ENCODE measurements at places on chromosomes 2 and 18.

DNA sequence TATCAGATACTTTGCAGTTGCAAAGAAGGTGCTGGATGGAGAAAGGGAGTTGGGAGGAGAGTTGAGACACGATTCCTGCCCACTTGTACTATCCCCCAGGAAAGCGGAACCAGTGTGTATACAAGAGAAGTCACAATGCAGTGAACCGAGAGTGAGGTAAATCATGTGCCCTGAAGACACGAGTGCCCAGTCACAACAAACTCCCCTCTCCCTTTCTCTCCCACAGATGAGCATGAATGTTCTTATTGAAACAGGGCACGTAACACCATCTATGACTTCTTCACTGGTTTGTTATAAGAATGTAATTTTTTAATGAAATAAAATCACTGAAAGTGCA, 155.7 kb downstream of the IRS1 start:
- DNase-seq: no peak

DNA sequence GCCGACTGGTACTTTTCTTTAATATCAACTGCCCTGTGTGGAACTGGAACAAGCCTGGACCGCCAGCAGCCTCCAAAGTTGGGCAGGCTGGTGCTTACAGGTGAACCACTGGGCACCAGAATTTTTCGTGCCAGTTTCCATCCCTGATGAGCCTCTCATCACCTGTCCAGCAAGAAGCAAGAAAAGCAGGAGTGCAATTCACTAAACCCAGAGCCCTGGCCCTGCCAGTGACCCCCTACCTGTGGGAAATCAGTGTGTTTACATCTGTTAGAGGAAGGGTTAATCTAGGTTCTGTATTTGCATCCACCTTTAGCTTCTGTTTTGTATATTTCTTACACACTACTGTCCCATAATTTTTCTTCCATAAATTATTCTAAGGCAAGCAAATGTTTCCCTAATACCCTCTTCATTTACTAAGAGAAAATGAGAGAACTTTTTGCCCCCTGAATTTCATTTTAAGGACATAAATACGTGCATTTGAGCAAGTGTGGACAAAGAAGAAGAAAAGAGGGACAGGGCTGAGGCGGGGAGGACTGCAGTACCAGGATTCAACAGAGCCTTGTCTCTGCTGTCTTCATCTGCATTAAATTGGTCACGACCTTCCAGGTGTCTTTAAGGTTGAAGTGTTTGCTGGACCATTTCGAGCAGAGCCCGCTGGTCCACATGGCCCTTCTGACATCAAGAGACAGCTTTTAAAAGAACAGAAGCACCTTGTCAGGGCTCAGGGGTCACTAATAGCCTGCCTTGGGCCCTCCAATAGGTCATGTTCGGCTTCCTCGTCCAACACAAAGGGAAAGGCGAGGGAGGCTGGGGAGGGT, 763.1 kb downstream of the BCL11A start:
- peak; percentile 13 for DNase-seq

- DNase-seq: no peak
Measured at GRCh38 chr2:151991010-151991409, 107.8 kb downstream of the CACNB4 start.

GRCh38 chr2:46232860-46233259, 64.3 kb upstream of the EPAS1 start:
- DNase-seq: no peak

GRCh38 chr2:60759654-60760053, 3.6 kb downstream of the PAPOLG start:
- no peak for DNase-seq

DNA sequence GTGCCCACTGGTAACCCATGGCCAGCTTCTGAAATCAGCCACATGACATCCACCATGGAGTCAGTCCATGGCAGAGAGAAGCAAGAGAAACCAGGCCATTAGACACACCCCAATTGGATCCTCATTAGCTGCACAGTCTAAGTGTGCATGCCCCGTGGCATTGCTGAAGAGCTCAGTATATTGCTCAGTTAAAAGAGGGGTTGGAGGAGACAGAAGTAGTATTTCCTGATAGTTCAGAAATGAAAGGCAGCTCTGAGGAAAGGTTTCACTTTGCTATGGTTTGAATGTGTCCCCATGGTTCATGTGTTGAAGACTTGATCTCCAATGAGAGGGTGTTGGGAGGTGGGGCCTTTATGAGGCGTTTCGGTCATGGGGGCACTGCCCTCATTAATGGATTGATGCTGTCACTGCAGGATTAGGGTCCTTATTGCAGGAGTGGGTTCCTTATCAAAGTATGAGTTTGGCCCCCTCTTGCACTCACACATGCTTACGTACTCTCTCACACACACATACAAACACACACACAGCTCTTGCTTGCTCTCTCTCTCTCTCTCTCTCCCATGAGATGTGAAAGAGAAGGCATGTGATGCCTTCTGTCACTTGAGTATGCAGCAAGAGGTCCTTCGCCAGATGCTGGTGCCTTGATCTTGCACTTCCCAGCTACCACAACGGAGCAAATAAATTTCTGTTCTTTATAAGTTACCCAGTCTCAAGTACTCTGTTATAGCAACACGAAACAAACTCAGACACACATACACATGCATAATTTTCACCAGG, 58.0 kb downstream of the TMEM163 start:
- DNase-seq: no peak

DNA sequence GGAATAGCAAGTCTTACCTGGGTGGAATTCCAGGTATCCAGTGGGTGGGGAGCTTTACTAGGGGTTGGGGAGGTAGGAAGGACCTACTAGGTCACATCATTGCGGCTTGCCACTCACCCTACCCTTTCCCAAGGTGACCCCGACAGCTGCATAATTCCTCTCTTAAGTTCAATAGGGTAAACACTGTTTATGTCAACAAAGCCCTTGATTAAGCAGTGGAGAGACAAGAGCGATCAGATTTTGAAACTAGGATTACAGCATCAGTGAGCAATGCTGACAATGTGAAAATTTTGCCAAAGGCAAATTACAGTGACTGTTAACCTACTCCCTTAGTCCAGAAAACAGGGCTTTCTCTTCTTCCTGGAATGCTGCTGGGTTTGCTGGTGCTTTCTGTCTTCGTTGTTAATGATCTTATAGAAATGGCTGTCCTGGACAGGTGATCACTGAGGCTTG, 14.5 kb downstream of the SLC19A3 start:
- DNase-seq: no peak

DNA sequence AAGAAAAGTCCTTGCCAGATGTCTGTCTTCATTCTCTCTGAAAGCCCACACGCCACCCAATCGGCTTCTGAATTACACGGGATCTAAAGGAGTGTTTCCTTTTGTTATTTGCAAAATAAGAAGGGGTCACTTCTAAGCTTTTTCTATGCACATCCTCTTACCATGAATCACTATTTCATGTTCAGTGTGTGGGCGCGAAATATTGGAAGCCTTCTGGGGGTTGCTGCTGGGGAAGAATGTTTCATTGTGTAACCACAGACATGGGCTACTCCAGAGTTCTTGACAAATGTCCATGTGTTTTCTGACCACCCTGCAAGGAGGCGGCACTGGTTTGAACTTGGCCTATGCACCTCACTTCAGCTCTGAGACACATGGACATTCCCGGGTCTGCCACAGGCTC, 133.6 kb upstream of the APCDD1 start:
- DNase-seq: no peak

DNA sequence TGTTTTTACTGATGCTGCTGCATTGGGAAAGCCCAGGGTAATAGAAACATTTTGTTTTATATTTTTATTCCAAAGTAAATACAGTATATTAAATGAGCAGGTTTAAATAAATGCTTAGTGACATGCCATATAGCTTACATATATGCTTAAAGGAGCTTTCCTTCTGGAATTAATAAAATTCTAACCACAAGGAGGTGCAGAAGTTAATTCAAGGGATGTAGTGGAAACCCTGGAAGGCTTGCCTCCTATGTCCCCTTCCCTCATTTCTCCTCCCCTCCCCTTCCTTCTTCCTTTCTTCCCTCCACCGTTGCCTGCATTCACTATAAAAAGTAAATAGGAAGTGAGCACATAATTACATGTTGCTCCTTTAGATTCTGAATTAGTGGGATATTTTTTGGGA, 96.3 kb downstream of the UBE2E3 start:
- DNase-seq: no peak

- no peak for DNase-seq
Measured at GRCh38 chr2:226794751-226795171, 4.9 kb downstream of the IRS1 start.

- DNase-seq: no peak
Measured at GRCh38 chr2:219199470-219200211, 6.9 kb upstream of the ZFAND2B start.

DNA sequence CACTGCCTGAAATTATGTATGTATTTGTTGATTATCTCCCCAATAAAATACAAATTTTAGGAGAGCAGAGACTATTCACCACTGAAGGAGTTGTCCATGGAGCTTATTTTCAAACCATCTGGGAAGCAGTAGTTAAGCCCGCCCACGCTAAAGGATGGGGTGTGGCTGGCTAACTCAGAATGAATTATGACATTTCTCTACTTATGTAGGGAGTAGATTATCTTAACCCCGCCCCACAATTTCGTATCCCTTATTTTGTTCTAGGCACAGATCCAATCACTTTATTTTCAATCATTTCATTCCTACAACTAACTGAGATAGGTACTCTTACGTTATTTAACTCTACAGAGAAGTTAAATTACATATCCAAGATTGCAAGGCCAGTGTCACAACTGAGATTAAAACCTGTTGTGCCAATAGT, 1.4 kb upstream of the LAPTM4A start:
- peak; percentile 46 for DNase-seq

DNA sequence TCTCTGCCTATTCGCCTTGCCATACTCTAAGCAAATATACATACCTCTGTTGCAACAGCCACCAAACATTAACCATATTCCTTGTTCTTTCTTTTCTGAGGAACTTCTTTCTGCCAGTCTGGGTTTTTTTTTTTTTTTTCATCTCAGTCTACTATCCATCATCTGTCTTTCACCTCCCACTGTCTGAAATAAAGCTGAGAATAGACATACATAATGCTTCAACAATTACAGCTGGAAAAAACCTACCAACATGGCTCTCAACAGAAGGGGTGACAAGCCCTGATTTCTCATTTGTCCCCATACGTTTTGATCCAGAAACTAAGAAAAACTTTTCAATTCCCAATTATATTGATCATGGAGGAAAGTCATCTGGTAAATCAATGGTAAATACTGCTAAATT, 728.8 kb upstream of the POU3F3 start:
- DNase-seq: no peak

- no peak for DNase-seq
Measured at GRCh38 chr2:46269001-46269400, 28.2 kb upstream of the EPAS1 start.

- no peak for DNase-seq
Measured at GRCh38 chr2:102147935-102148334, 5.4 kb downstream of the IL1R1 start.

GRCh38 chr18:33839452-33840211, 261.6 kb downstream of the ASXL3 start:
- peak; percentile 95 for DNase-seq

GRCh38 chr2:1862608-1863280, 118.4 kb upstream of the PXDN start:
- no peak for DNase-seq

DNA sequence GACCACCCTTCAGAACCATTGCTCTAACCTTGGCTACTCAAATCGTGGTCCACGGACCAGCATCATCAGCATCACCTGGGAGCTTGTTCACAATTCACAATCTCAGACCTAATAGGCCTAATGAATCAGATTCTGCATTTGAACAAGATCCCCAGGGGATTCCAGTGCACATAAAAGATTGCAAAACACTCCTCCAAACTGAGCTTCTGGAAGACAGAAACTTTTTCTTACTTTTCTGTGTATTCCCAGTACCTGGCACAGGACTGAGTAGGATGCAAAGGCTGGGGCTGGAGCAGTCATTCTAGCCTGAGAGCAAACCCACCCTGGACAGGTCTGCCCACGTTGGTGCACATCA, 115.1 kb upstream of the COPS8 start:
- DNase-seq: no peak

DNA sequence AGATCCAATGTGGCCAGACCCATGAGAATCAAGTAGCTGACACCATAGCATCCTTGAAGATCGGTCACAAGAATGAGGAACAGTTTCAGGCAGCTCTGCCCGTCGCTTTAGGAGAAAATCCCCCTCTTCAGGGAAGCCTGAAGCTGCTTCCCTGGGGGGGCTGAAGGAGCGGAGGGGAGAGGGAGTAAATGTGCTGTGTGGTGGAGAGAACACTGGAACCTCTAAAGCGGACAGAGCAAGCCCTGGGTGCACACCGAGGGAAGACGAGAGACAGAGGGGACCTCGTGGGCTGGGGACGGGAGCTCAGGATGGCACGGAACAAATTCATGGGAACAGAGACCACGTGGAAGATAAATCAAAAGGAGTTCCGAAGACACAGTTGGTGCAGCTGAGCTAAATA, 154.3 kb downstream of the NDUFA10 start:
- no peak for DNase-seq

DNA sequence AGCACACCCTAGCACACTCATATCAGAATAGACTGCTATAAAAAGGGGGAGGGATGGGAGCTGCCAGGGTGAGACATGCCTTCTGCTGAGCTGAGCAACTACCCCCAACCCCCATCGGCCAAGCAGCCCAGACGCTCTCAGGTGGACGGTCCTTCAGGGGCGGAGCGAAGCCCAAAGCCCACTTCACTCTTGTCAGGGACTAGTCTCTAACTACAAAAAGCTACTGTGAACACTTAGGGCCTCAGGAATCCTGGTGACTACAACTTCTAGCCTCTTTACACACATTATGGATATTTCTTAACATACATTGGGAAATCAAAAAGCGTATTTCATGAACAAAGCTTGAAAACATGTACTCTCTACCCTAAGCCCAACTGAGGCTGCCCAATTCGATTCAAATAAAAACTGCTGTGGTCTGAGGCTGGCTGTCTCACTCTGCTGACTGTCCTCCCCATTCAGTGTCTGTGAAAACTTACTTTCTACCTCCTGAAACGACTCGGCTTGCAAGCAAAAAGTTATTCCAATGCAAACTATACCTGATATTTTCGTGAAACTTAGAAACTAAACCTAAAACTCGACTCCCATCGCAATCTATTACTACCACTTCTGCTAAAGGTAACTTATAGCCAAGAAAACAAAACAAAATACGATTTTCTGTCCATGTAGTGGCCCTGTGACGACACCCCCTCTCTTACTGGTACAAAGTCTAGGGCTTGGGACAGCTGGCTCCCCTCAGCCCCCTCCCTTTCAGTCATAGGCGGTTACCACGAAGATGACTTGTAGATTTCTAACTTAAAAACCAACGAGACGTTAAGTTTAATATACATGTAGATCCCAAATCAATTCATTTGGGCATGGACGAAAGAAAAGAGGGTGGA, 1.2 kb downstream of the SERTAD2 start:
- DNase-seq: peak; percentile 27
